ENCODE measurements at places on chromosomes 13 and 19.
A peak's percentile ranks its signal among the peaks of the same experiment; 100 is the strongest.

- no peak for DNase-seq
These were observed 43.6 kb upstream of the CCNE1 start for GRCh38 chr19:29768166-29768565.

GRCh38 chr19:29761575-29762232 lies 46.6 kb upstream of the C19orf12 start:
- no peak for DNase-seq

GRCh38 chr19:8148410-8149260 lies 757 bp downstream of the FBN3 start:
- no peak for DNase-seq

DNA sequence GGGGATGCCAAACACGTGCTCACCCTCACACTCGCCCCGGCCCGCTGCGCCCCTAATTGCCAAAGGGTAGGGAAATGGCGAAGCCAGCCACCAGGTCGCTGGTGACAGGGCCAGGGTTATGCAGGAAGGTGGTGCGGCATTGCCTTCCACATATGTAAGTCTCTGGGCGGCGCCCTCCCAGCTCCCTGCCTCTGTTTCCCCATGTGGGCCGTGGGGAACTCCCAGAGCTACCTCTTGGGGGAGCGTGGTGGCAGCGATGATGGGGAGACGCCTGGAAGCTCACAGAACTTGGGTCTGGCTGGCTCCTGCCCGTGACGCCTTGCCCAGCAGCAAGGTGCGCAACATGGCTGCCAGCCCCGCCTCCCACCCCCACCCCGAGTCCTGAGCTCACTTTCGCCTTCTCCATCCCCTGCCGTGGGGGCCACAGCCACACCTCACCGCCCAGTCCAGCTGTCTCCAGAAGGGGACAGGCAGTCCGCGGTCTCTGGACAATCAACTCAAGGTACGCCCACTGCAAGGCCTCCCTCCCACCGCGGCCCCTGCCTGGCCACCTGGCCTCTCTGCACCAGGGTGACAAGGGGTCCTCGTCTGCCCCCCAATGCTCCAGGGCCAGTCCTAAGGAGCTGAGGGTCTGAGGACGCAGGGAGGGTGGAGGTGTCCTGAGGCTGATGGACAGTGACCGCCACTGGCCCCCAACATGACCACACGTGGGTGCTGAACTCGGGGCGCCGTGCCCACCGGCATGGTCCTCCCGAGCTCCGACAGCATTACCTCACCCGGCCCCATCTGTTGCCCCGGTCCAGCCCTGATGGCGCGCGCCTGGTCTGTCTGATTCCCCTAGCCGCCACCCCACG lies 6.6 kb downstream of the C19orf25 start:
- peak; percentile 70 for DNase-seq

Measured in cerebellum (tissue), 4 donors.